NCI-H1417 (cell line): ENCODE measurements at places on chromosomes 1 and 21.

GRCh38 chr1:51526248-51526647 lies 7.2 kb upstream of the EPS15 start:
- DNase-seq: no peak

GRCh38 chr1:93740601-93741031 lies 59.0 kb upstream of the BCAR3 start:
- no peak for DNase-seq

DNA sequence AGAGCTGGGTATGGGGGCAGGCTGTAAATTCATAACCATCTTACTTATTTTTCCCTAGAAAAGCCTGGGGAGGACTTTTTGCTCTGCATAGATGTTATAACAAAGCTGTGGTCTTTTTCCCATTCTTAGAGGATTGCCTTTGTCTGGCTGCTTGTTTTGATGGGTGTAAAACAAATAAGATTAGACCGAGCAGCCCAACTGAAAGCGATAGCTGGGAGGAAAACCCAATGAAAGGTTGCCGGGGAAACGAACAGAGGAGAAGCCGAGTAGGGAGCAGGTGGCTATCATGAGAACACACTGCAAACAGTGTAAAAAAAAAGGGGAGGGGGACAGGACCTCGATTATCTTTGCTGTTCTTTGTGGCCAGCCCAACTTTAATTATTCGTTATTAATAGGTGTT lies 1.9 kb downstream of the ELAVL4 start:
- DNase-seq: peak; percentile 87

DNA sequence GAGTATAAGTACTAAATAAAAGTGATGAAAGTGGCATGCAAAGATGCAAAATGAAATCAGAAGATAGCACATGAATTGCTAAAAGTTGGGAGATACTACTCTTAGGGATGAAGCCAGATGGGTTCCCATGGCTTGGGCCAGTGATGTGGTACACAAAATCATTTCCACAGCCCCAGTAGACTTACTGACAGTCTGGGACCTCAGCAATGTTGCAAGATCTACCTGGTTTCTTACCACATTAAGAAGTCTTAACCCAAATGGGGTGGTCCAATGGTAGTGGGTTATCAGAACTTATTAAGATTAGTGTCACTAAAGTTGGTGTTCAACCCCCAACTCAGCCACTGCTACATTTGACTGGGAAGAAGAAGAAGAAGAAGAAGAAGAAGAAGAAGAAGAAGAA lies 227.7 kb upstream of the IRF2BP2 start:
- no peak for DNase-seq

DNA sequence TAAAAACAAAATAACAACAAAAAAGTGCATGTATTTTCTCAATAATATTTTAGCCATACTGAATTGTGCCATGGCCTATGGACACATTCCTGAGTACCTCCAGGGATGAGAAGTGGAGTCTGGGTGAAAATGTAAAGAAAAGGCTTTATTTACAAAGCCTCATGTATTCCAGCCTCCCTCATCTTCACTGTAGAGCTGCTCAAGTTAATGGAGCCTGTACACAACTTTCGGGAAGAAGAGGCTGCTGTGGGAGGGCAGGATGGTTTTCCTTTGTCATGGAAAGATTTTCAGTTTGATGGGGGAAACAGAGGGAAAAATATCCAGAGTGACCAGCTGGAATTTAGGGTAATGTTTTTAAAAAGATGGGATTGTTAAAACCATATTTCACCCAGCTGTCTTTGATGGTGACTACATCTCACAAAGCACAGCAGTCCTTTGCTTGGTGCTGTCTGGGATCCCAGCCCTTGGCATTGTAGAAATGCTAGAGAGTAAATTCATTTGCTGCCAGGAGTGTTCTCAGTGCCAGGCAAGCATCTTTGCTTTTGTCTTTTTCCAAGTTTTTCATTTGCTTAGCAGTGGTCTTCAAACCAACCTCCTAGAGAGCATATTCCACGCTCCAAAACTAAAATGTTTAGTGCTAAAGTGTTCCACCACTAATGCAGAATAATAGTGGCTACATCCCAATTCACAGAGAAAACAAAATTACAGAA lies 54.9 kb downstream of the DPT start:
- no peak for DNase-seq

DNA sequence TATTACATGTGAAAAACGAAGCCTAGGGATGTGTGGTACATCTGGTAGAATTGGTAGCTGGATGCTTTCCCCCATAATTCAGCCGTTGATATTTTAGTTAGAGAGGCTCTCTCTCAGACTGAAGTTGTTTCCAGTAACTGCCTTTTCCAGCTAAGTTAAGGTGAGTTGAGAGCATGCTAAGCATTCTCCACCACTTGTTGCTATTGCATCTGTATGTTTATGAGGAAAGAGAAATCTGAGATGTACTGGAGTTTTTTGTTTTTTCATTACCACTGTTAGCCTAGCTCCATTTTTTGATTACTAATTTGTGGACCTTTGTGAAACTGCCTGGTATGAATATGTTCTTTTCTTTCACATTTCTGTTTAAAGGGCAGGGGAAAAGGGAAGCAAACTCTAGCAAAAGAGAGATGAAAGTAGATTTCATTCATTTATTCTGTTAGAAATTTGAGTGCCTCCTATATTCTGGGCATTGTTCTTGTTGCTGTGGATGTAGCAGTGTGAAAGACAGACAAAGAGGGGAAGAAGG lies 189.9 kb upstream of the CACYBP start:
- DNase-seq: peak; percentile 43

- DNase-seq: no peak
Observed at GRCh38 chr1:30329263-30329753, 394.1 kb downstream of the MATN1 start.

DNA sequence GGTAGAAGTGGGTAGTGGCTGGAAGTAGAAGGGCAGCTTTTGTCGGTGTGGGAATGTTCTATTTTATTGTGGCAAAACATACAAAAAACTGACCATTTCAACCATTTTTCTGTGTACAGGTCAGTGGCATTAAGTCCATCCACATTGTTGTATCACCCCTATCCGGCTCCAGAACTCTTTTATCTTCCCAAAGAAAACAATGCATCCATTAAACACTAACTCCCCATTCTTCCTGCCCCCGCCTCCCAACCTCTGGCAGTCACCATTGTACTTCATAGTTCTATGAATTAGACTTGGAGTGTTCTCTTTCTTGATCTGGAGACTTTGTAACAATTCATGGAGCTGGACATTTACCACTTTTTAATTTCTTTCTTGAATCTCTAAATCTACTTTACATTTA lies 55.7 kb downstream of the DEGS1 start:
- DNase-seq: no peak

DNA sequence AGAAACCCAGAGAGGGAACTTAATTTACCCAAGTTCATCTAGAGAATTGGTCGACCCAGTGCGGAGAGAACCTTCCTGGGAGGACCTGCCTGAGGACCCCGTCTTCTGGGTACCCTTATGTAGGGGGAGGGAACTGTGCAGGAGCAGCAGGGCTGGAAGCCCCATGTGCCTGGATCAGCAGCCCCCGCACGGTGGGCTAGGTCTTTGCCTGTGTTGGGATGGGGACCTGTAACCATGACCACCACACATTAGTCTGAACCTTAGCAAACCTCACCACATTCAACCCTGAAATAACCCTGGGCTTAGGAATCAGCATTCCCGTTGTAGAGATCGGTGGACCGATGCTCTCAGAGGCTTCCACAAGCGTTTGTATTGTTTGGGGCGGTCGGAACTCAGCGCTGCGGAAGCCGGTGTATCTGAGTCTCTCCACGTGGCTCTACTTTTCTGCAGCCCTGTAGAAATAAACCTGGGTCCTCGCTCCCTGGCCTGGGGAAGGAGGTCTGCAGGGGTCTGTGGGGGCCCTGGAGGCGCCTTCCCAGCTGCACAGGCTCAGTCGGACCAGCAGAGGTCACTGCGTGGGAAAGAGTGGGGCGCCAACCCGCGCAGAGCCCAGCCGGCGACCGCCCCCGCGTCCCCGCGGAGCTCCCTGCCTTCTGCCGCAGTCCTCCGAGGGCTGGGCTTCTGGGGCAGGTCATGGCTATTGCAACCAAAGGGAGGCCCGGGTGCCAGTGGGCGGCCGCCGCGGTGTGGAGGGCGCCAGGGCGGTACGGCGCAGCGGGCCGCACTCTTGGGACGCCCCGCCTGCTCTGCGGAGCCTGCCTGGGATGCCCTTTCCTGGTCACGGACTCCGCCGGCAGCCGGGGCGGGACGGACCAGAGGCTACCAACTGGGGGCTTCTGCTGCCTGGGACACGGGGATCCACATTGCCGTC lies 36.2 kb upstream of the KCNA10 start:
- peak; percentile 59 for DNase-seq

GRCh38 chr1:6401673-6402072 lies 8.1 kb upstream of the ACOT7 start:
- no peak for DNase-seq

DNA sequence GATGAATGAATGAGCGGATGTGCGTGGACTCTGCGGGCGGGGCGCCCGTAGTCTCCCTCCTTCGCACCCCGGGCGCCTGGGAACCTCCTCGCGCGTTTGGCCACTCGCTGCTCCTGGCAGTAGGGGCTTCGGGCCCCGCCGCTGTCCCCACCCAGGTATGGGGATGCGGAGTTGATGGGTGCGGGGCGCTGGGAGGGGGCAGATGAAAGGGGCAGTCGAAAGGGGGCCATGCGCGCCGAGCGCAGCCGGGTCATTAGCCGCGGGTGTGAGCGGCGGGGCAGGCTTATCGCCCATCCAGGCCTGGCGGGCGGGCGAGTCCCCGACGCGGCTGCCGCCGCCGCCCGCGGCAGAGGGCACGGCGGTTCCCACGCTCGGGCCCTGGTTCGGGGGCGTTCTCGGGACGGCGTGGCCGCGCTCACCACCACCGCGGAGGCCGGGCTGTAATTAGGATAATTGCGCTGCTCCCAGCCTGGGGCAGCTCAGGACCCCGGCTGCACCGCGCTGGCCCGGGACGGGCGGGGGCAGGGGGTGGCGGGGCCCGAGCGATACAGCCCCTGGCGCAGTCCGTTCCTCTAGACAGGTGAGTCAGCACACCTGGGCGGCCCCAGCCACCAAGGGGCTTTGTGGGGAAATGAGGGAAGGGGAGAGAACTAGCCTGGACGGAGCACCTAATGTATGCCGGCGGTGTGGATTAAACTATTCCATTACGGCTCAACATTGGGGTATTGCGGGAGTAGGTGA lies 22.1 kb upstream of the CITED4 start:
- DNase-seq: no peak

GRCh38 chr1:201740670-201741111 lies 88.3 kb upstream of the IPO9 start:
- DNase-seq: no peak
